ENCODE measurements at places on chromosomes 1 and 21.

DNA sequence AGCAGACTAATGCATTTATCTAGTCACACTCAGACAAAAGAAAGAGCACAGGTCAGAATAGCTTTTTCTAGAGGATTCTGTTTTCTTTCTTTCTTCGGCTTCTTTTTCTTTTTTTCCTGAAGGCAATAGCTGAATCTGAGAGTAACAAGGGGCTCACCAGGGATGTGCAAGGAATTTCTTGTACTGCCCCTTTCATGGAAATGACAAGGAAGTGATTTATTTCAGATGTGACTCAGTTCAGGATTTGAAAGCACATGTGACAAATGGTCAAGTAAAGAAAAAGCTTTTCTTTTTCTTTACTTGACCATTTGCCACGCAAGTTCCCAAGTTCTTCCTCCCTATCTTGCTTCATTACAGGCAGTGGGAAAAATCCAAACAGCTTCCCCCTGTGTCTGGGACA is 202.0 kb downstream of the GABPA start:
- no peak for DNase-seq

DNA sequence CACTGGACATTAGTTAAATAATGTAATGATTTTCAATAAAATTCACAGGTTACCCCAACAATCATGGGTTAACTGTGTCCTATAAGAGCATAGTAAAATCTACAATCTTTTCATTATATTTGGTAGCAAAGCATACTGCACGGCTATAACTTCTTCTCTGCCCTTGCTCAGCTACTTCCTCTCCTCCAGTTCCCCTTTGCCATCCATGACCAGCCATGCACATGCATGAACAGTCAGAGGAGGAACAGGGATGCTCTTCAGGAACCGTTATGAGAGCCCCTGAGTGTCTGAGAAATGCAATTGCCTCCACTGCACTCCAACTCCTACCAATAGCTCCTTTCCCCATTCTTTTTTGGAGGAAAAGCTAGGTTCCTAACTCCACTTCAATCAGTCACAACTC is 646.7 kb downstream of the LTN1 start:
- no peak for DNase-seq

- DNase-seq, result peak; percentile 58
Measured at GRCh38 chr1:65066766-65067490, 81.1 kb upstream of the AK4 start.

DNA sequence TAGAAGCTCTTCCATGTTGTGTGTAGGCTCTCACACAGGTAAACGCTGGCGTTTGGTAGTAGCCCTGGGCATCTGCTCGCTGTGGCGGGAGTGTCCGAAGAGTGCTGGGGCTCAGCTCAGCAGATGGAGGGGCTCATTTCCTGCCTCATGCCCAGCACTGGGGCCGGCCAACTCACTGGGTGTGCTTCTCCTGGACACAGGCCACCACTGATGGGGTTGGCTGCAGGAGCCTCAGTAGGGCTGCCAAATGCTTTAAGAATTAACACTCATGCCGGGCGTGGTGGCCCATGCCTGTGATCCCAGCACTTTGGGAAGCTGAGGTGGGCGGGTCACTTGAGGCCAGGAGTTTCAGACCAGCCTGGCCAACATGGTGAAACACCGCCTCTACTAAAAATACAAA is 20.9 kb downstream of the UQCRHL start:
- no peak for DNase-seq

DNA sequence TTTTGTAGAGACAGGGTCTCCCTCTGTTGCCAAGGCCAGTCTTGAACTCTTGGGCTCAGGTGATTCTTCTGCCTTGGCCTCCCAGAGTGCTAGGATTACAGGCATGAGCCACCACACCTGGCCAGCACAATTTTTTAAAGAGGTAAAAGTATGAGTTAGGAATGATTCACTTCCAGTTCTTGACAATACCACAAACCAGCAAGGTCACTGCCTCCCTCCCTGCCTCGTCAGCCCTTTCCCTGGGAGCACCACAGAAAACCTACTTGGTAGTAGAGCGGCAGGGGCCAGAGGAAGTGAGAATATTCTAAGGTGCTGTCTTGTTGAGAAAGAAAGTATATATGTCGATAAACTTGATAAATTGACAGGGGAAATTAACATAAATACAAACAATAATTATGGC is 10.8 kb upstream of the CDA start:
- DNase-seq, result no peak

DNA sequence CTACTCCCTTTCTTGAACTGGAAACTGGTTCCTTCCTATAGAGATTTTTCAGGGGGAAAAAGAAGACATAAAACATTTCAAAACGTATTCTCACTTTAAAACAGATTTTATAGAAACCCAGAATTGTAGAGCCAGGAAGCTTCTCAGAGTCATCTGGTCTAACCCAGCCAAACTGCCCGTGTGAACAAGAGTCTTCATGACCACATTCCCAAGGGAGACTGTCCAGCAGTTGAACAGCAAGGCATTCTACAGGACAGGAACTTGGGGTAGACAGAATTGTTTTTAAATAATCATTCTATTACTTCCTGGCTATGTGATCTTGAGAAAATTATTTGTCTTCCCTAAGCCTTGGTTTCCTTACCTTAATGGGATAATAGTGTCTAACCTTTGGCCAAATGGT is 163.5 kb upstream of the IVNS1ABP start:
- DNase-seq, result no peak

DNA sequence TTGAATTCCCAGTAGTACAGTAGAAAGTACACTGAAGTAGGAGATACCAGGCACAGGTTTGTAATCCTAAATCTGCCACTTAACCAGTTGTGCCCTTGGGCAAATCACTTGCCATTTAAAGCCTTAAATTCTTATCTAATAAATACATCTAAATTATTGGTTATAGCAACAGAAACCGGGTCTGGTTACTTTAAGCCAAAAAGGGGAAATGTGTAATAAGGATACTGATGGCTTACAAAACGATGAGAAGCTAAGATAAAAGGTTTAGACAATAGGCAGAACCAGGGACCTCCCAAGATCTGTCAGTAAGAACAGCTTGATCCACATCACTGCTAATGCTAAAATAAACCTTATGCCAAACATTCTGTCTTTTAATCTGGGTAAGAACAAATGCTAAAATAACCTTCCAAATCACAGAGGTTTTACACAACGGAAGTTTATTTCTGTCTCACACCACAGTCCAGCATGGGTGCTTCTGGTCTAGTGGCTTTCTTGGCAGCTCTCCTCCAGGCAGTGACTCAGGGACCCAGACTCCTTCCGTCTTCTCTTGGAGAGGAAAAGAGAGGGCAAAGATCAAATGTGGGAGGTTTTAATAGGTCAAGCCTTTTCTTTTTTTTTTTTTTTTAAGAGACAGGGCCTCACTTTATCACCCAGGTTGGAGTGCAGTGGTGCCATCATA is 16.5 kb upstream of the ZMYM1 start:
- DNase-seq, result no peak
